ENCODE measurements at places on chromosomes 3 and 15.

- DNase-seq, result no peak
Measured at GRCh38 chr3:21645121-21645897, 105.7 kb downstream of the ZNF385D start.

GRCh38 chr3:37897763-37898162 is 36.1 kb downstream of the CTDSPL start:
- no peak for DNase-seq

DNA sequence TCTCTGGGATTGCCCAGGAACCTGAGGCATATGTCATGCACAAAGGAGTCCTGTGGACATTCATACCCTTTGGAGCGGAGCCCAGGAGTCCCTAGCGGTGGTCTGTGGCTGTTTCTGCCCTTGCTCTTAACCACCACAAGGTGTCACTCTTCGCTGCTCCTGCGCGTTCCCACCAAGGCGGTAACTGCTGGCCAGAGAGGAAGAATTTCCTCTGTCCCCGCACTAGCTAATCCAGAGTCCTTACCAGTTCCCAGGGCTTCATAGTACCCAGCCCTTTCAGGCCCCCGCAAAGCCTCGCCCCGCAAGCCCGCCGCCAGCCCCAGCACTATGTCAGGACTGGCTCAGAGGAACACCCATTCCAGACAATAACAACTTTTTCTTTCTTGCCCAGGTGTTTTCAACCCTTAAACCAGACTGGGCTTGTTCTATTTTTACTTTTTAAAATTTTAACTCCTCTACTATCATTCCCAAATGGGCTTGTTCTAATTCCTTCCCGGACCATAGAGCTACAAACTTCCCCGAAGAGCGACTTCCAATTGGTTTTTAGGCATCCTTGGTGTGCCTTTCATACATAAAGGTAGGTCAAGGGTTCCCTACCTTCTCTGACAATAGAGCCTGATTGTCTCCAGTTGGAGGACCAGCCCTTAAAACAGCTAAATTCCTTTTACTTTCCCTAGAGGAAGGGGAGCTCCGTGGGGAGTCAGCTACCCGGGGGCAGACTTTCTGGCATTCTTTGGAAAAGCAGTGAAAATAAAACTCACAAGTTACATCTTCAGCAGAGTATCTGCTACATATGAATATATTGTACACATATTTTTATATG is 31.8 kb upstream of the ZNF774 start:
- DNase-seq, result peak; percentile 82

DNA sequence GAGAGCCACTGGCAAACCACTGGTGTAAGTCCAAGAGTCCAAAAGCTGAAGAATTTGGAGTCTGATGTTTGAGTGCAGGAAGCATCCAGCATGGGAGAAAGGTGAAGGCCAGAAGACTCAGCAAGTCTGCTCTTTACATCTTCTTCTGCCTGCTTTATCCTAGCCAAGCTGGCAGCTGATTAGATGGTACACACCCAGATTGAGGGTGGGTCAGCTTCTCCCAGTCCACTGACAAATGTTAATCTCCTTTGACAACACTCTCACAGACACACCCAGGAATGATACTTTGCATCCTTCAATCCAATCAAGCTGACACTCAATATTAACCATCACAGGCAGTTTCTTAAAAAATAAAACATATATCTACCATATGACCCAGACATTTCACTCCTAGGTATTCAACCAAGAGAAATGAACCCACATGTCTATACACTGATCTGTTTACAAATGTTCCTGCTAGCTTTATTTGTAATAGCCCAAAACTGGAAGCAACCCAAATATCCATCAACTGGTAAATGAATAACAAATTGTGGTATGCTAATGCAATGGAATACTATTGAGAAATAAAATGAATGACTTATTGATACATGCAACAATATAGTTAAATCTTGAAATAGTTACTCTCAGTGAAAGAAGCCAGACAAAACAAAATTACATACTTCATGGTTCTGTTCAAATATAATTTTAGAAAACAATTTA is 373.8 kb downstream of the ZNF385D start:
- no peak for DNase-seq

DNA sequence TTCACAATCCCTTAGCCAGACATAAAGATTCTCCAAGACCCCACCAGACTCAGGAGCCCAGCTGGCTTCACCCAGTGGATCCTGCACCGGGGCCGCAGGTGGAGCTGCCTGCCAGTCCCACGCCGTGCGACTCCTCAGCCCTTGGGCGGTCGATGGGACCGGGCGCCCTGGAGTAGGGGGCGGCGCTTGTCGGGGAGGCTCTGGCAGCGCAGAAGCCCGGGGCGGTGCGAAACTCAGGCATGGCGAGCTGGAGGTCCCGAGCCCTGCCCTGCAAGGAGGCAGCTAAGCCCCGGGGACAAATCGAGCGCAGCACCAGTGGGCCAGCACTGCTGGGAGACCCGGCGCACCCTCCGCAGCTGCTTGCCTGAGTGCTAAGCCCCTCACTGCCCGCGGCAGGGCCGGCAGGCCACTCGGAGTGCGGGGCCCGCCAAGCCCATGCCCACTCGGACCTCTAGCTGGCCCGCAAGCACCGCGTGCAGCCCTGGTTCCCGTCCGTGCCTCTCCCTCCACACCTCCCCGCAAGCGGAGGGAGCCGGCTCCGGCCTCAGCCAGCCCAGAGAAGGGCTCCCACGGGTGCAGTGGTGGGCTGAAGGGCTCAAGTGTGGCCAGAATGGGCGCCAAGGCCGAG is 175.0 kb downstream of the FMN1 start:
- no peak for DNase-seq

DNA sequence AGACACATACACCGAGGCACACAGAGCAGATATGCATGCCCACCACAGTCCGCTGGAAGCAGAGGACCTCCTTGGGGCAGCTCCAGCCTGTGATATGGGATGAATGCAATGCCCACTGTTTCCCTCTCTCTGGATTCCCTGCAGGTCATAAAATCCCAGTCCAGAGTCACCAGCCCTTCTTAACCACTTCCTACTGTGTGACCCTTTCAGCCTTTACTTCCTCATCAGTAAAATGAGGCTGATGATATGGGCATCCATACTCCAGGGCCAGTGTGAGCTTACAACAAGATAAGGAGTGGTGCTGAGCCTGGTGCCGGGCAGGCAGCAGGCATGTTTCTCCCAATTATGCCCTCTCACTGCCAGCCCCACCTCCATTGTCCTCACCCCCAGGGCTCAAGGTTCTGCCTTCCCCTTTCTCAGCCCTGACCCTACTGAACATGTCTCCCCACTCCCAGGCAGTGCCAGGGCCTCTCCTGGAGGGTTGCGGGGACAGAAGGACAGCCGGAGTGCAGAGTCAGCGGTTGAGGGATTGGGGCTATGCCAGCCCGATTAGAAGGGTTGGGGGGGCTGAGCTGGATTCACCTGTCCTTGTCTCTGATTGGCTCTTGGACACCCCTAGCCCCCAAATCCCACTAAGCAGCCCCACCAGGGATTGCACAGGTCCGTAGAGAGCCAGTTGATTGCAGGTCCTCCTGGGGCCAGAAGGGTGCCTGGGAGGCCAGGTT is at the start of gene GNAT1:
Gene GNAT1, plus strand, starts transcription at position 675 of the 725 bp plus-strand sequence. CDS start 116 bp downstream, outside the sequence.
- DNase-seq, result no peak

DNA sequence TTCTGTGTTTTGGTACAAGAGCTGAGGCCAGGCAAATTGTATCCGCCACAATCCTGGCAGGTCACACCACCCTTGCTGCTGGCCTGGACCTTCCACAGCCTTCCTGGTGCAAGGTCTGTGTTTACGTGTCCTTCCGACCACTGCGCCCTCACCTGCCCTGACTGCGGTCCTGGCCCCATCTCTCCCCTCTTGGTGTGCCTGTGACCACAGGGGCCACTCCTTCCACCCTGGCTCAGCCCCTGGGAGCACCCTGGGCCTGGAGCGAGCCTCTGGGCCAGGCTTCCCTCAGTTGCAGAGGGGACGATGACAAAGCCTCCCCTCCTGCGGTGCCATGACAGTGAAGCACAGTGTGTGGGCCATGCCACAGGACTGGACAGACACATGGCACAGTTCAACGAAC is 104.5 kb downstream of the PLXNA1 start:
- no peak for DNase-seq

DNA sequence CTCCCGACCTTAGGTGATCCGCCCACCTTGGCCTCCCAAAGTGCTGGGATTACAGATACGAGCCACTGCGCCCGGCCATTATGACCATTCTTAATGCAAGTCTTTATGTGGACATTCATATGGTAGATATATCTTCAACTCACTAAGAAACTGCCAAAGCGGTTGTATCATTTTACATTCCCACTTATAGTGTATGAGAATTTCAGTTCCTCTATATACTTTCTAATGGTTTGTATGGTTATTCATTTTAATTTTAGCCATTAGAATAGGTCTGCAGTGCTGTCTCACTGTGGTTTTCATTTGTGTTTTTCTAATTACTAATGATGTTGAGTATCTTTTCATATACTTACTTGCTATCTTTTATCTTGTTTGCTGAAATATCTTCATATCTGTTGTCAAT is 32.5 kb downstream of the TCF12 start:
- no peak for DNase-seq

DNA sequence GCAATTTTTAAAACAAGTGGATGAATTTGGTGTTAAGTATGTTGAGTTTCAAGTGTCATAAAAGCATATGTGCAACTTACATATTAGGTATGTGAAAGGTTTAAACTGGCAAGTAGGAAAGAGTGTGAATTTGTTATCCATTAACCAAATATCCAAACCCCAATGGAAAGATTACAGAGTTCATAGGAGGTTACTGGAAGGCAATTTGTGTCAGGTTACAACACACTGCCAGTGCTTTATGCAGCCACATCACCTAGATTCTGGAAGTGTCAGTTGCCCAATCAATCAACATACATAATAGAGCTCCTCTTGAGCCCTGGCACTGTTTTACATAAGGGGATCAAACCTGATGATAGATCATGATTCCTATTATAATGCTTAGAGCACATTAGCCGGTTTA is 261.0 kb downstream of the ROBO1 start:
- no peak for DNase-seq

DNA sequence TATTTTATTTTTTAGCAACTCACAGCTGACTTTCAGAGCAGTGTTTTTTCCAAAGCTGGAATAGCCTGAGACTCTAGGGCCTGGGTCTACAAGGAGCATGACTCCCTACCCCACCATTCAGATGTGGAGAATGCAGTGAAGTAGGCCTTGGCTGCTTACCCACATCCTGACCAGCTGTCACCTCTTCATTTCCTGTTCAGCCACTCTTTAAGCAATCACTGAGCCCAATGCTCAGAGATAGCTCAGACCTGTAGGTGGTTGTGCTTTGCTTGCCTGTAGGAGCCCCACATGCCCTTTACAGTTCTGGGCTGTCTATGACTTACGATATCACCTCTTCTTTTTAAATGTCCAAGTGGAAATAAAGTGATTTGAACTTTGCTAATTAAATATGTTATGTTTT is 148.1 kb downstream of the NEK11 start:
- peak; percentile 0 for DNase-seq

DNA sequence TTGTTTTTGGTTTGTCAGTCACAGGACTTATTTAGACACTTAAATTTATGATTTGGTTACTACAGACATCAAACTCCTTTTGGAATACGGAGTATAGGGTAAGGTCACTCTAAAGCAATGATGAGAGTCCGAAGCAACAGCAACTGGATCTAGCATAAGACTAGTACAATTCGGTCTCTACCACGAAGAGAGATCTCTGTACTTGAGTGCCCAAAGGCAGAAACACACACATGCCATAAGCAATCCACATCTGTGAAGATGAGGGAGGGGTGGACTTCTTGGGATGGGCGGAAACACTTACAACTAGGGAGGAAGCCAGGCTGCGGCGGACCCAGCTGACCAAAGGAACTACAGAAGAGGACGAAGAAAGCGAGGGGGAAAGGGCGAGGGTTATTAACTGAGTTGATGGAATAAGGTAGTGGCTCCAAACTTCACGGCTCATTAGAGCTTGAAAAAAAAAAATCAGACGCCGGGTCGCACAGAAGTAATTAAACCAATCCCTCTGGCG is 595 bp downstream of the DPH6 start:
- DNase-seq, result peak; percentile 62

GRCh38 chr15:38589502-38589901 is 24.9 kb upstream of the RASGRP1 start:
- peak; percentile 2 for DNase-seq

DNA sequence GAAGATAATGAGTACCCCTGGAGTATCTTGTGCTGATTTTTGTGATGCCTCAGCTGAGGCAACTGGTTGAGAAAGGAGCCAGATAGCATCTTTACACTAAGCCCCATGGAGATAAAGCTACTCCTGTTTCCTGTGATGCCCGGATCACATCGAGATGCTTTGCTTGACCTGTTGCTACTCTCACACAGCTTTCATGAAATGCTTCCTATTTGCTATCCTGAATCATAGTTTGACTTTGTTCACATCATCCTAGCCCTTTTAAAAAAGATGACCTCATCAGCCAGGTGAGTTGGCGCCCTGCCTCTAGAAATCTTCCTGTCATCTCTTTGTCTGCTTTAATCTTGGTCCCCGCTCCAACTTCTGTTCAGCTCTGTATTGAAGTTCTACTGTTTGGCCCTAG is 409.6 kb upstream of the TBL1XR1 start:
- DNase-seq, result no peak

GRCh38 chr15:69308949-69309348 is 10.2 kb downstream of the PAQR5 start:
- DNase-seq, result no peak

GRCh38 chr15:37370941-37371340 is 270.6 kb upstream of the MEIS2 start:
- no peak for DNase-seq

DNA sequence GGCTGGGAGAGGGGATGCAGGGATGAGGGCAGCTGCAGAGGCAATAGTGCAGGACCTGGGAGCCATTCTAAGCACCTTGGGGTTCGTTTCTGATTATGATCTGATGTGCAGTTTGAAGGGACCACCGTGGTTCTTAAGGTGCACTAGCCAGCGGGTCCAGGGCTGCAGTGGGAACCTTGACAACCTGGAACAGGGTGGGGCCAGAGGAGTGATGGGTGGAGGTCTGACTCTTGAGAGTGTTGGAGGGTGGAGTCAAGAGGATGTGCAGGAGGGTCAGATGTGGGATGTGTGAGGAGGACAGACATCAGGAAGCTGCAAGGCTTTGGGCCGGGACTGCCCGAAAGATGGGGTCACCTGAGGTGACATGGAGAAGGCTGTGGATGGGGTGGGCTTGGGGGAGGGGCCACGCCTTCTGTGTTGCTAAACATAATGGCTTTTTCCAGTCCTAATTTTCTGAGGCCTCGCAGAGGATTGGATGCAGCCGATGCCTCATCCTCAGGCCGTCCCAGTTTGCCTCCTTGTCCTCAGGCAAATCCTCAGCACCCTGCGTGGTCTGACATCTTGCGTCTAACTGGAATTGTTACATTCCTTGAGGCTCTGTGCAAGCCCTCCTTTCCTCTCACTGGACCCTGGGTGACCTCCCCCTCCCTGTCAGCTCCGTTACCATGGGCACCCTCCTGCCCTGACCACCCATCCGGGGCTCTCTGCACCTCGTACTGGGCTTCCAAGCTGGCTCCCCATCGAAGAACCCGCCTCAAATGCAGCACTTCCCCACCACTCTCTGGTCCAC is 61.4 kb upstream of the TRPM1 start:
- no peak for DNase-seq

Measured in ACHN (cell line).